ENCODE measurements at places on chromosomes 6 and 20. TPM values are rescaled to one million over a fixed set of nuclear protein-coding genes. Genes with fewer than 3 reads are reported as not detected.
A peak's percentile ranks its signal among the peaks of the same experiment; 100 is the strongest.

CD24 gene
- polyA plus RNA-seq, result 0.28 TPM

KPNA5 gene
- 19.0 TPM for polyA plus RNA-seq

DPPA5 gene
- polyA plus RNA-seq, result not detected

CAGE1 gene
- 0.21 TPM for polyA plus RNA-seq

CST7 gene
- 2,521 TPM for polyA plus RNA-seq

LGSN gene
- not detected for polyA plus RNA-seq

SLC24A3 gene
- 0.10 TPM for polyA plus RNA-seq

ELOVL4 gene
- polyA plus RNA-seq, result 0.34 TPM

- no peak overlapping the region for H3K4me3 ChIP-seq
- peaks cover 2% of the 10 kb centered on the region for H3K27me3 ChIP-seq
- H3K36me3 ChIP-seq, result no peaks in the 10 kb centered on the region
- no peaks in the 10 kb centered on the region for H3K4me1 ChIP-seq
- no peak for DNase-seq
- H3K27ac ChIP-seq, result no peak overlapping the region
Measured at GRCh38 chr20:47747669-47748031, 37.6 kb downstream of the SULF2 start.

- H3K4me1 ChIP-seq, result peaks cover 19% of the 10 kb centered on the region
- peaks cover 41% of the 10 kb centered on the region for H3K27me3 ChIP-seq
- H3K27ac ChIP-seq, result no peak overlapping the region
- DNase-seq, result no peak
Measured at GRCh38 chr6:30096829-30097228, 16.1 kb downstream of the TRIM31 start.

- H3K4me1 ChIP-seq, result peaks cover 36% of the 10 kb centered on the region
- no peak overlapping the region for H3K4me3 ChIP-seq
- DNase-seq, result no peak
- no peaks in the 10 kb centered on the region for H3K27me3 ChIP-seq
Measured at GRCh38 chr6:13653296-13653695, 38.2 kb downstream of the NOL7 start.

DNA sequence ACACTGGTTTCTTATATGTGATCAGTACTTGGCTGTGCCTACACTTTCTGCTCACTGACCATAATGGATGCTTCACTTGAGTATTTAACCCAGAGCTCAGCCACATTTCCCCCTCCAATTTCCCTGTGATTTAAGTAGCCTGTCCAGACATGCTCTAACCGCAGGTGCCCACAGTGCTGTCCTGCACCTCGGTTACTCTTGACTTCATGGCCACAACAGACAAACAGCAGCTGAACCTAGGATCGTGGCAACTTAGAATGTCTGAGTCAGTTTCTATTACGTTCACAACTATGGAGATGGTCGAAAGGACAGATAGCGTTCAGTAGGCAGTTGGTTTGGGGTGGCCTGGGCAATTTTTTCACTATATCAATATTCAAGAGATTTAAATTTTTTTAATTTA is 306.9 kb upstream of the SGK1 start:
- H3K27me3 ChIP-seq, result peaks cover 1% of the 10 kb centered on the region
- no peak overlapping the region for H3K4me3 ChIP-seq
- no peak for DNase-seq
- H3K36me3 ChIP-seq, result no peaks in the 10 kb centered on the region

DNA sequence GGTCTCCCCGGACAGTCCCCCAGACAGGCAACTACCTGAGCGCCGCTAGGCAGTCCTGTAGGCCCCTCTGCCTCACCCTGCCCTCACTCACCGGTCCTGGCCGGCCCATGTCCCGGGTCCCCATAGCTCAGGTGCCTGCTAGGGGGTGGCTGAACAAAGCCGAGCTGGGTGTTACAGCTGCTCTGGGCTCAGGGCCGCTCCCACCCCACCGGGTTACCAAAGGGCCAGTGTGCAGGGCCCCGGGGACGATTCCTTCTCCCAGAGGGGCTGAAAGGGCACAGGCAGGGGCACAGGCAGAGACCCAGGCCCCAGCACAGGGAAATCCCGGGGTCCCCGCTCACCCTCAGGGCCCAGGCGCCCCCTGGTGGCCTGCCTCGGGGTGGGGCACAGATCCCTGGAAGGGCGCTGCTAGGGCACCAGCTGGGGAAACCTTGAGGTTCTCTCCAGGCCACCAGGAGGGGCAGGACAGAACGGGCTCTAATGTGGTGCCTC is 118.4 kb downstream of the GRM4 start:
- H3K27me3 ChIP-seq, result peaks cover 8% of the 10 kb centered on the region
- H3K4me1 ChIP-seq, result no peaks in the 10 kb centered on the region
- H3K27ac ChIP-seq, result no peak overlapping the region
- H3K4me3 ChIP-seq, result no peak overlapping the region
- peak; percentile 55 for DNase-seq
- H3K36me3 ChIP-seq, result no peaks in the 10 kb centered on the region

DNA sequence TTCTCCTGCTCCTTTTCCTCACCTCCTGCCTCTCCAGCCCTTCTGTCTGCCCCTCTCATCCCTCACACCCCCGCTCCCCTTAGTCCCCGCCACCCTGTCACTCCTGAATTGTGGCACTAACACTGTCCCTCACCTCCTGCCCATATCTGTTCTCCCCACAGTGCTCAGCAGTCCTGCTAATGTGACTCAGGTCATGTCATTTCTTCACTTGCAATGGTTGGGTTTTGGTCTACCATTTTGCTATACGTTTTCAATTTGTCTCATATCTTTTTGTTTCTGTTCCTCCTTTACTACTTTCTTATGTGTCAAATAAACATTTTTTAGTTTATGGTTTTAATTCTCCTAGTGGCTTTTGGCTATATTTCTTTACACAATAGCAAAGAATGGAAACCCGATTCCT is 1.3 kb upstream of the HLA-B start:
- DNase-seq, result no peak
- H3K27ac ChIP-seq, result peak overlapping the region; percentile 100
- H3K4me1 ChIP-seq, result peaks cover 47% of the 10 kb centered on the region
- H3K36me3 ChIP-seq, result peaks cover 27% of the 10 kb centered on the region
- peak overlapping the region; percentile 96 for H3K4me3 ChIP-seq
- H3K27me3 ChIP-seq, result peaks cover 41% of the 10 kb centered on the region

GRCh38 chr6:93568169-93568568 is 148.8 kb upstream of the EPHA7 start:
- H3K4me3 ChIP-seq, result no peak overlapping the region
- no peak overlapping the region for H3K27ac ChIP-seq
- peaks cover 5% of the 10 kb centered on the region for H3K36me3 ChIP-seq
- no peaks in the 10 kb centered on the region for H3K27me3 ChIP-seq
- no peaks in the 10 kb centered on the region for H3K4me1 ChIP-seq
- DNase-seq, result no peak

DNA sequence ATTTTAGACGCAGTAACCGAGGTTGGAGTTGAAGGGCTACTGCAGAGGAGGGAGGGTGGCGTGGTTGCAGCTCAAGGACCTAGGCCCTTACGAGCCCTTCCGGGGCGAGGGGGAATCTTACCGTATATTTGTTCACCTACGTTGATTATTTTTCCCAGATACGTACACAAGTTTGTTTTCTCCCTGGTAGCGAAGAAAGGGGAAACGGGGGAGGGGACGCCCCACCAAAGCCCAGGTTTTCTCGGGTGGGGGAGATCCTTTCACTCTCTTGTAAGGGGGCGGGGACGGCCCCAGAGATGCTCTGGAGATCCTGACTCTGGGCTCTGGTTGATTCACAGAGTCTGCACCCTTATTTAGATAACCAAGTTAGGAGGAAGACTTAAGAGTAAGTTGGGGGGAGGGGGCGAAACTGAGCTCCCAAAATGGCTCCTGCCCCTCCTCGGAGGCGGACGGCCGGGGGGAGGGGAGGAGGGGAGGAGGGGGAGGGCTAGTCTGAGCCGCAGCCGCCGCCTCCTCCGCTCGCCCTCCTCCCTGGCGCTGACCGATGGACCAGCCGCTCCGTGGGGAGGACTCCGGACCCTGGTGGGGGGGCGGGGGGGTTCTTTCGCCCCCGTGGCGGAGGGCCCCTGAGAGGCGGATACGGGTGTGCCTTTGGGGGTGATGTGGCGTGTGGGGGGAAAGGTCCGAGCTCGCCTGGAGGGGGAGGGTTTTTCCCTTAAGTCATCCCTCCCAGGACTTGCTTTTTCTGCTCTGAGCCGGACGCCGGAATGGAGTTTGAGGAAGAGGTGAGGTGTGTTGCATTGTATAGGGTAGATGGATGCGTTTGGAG is 2.2 kb downstream of the BRD2 start:
- H3K27me3 ChIP-seq, result peaks cover 64% of the 10 kb centered on the region
- DNase-seq, result peak; percentile 69
- peak overlapping the region; percentile 100 for H3K27ac ChIP-seq
- H3K4me1 ChIP-seq, result peaks cover 58% of the 10 kb centered on the region
- H3K36me3 ChIP-seq, result peaks cover 37% of the 10 kb centered on the region

DNA sequence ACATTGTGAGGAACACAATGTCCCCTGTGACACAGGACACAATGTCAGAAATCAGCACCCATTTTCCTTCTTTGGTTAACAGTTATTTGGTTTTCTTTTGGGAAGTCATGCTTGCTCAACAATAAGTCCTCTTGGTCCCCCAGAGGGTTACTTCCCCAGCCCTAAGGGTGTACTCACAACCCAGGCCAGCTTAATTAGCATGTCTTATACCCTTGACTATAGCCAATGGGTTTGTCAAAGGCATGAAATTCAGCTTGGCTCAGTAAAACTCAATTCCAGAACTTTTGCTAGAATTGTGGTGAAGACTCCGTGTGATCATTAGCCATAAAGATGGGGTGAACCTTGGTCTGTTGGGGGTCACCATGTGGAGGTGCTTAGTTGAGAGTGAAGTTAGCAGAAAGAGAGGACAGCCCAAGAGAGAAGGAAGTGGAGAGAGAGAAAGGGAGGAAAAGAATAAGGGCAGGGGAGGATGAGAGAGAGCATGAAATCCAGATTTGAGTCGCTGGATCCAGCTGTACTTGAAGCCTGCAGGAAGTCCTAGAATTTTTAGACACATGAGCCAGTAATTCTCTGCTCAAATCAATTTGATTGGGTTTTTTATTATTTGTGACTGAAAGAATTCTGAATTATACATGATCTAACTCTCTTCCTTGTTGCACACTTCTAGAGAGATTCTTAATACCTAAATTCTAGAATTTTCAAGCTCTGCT is 321.3 kb upstream of the JAG1 start:
- no peaks in the 10 kb centered on the region for H3K4me1 ChIP-seq
- H3K27me3 ChIP-seq, result peaks cover 2% of the 10 kb centered on the region
- no peak for DNase-seq
- H3K4me3 ChIP-seq, result no peak overlapping the region
- H3K36me3 ChIP-seq, result no peaks in the 10 kb centered on the region
- H3K27ac ChIP-seq, result no peak overlapping the region

DNA sequence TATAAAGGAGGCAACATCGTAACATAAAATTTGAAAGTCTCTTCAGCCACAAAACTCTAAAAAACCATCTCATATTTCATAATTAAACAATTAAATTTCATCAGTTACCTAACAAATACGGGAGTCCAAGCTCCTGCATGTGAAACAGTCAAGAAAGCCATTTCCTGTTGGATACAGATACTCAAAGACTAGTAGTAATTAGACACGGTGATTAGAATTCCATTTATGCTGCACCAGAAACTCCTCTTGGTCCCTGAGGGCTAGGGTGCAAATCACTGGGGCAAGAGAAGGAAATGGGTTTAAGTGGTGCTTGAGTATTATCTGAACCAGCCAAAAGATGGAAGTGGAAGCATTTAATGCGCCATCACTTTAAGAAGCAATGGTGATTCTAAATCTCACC is 27.4 kb downstream of the TRAM2 start:
- DNase-seq, result no peak
- peaks cover 72% of the 10 kb centered on the region for H3K4me1 ChIP-seq
- H3K4me3 ChIP-seq, result no peak overlapping the region
- H3K27me3 ChIP-seq, result no peaks in the 10 kb centered on the region
- H3K27ac ChIP-seq, result peak overlapping the region; percentile 4
- no peaks in the 10 kb centered on the region for H3K36me3 ChIP-seq

DNA sequence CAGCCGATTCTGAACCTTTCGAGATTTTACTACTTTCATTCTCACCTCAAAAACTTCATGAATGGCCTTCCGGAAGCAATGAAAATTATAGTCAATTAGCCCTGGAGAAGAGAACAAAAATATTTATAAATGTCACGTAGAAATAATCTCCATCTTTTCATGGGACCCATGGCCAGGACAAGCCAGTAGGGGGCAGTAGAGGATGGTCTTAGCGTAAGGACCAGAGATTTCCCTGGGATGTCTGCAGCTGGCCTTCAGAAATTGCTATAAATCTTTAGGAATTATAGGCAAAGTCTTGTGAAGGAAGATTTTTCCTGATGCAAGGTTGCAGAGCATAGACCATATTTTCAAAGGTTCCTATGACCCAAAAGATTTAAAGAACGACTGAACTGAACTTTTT is 15.6 kb upstream of the UBE2J1 start:
- peaks cover 3% of the 10 kb centered on the region for H3K27me3 ChIP-seq
- DNase-seq, result peak; percentile 50
- no peak overlapping the region for H3K4me3 ChIP-seq
- no peaks in the 10 kb centered on the region for H3K36me3 ChIP-seq
- peaks cover 9% of the 10 kb centered on the region for H3K4me1 ChIP-seq

DNA sequence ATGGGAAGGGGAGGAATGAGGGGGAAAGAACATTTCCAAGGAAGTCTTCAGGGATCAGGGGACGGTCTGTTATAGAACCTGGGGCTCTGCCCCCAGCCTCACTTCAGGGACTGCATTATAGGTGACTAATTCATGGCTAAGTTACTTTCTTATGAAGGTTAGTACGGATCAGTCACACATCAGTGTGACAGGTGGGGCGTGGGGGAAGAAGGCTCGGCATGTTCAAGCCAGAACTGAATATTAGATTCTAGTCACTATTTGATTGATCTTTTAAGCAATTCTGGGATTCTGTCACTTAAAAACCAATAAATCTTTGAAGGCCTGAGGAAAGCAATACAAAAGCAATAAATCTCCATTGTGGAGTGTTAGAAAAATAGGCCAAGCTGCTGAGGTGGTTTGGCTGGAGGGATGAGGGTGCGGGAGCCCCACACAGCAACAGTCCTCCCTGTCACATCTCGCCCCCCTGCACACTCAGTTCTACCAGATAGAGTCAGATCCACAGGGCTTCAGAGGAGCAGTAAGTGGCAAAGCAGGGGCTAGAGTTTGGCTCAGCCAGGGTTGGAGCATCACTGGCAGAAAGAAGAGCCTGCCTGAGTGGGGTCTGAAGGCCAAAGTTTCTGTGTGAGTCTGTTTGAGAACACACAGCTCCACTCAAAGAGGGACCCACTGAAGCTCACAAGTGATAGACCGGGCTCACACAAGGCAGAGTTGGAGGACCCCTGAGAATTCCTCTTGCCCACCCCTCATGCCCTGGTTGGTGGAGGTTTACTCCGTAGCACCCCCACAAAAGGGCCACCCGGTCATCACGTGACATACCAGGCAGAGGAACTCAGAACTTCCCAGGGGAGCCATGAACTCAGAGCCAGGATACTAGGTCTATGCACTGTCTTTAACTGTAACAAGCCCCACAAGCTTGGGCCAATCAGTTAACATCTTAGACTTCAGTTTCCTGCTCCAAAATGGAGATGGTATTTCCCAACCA is 728.3 kb upstream of the CHD6 start:
- H3K27me3 ChIP-seq, result peaks cover 2% of the 10 kb centered on the region
- no peak overlapping the region for H3K27ac ChIP-seq
- H3K4me3 ChIP-seq, result no peak overlapping the region
- DNase-seq, result no peak
- H3K36me3 ChIP-seq, result no peaks in the 10 kb centered on the region
